Sigmoid colon (tissue), 7 donors: ENCODE measurements at places on chromosomes 4 and X. TPM values are rescaled to one million over a fixed set of nuclear protein-coding genes. Genes with fewer than 3 reads are reported as not detected.

Gene ARHGAP36
- not detected for total RNA-seq

Gene RAB40AL
- 3.0 TPM for total RNA-seq

Gene HELT
- total RNA-seq: not detected

GRCh38 chrX:107684956-107685385 is 56.7 kb downstream of the PRPS1 start:
- H3K27ac ChIP-seq: peak overlapping the region; percentile 69
- H3K4me1 ChIP-seq: no peaks in the 10 kb centered on the region
- no peaks in the 10 kb centered on the region for H3K36me3 ChIP-seq
- no peaks in the 10 kb centered on the region for H3K27me3 ChIP-seq

DNA sequence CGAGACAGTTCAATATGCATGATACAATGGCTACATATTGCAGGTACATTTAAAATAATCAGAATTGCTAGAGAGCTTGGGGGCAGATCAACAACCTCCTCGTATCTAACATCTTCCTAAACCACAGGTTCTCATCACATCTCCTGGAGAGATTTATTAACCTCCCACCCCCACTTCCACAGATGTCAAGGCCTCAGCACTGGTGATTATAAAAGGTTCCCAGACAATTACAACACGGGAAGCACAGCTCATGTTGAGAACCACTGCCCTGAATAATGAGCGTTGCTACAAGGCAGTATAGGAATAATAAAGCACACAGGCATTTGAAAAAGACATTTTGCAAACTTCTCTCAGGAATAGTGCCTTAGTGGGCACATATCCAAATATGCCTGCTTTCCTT is 42.8 kb downstream of the ELOVL6 start:
- no peaks in the 10 kb centered on the region for H3K4me1 ChIP-seq
- H3K4me3 ChIP-seq: no peak overlapping the region
- DNase-seq: no peak
- H3K27ac ChIP-seq: no peak overlapping the region
- no peaks in the 10 kb centered on the region for H3K36me3 ChIP-seq

- no peaks in the 10 kb centered on the region for H3K27me3 ChIP-seq
- H3K36me3 ChIP-seq: peaks cover 43% of the 10 kb centered on the region
- H3K4me1 ChIP-seq: peaks cover 42% of the 10 kb centered on the region
- H3K27ac ChIP-seq: peak overlapping the region; percentile 91
Observed at GRCh38 chr4:2935762-2936743, 27.2 kb downstream of the NOP14 start.

GRCh38 chrX:131225078-131225477 is 64.0 kb downstream of the IGSF1 start:
- no peak for DNase-seq
- H3K27me3 ChIP-seq: no peaks in the 10 kb centered on the region
- no peak overlapping the region for H3K27ac ChIP-seq
- no peaks in the 10 kb centered on the region for H3K4me1 ChIP-seq

- no peak overlapping the region for H3K4me3 ChIP-seq
- no peaks in the 10 kb centered on the region for H3K4me1 ChIP-seq
- DNase-seq: no peak
- H3K36me3 ChIP-seq: no peaks in the 10 kb centered on the region
- no peak overlapping the region for H3K27ac ChIP-seq
Observed at GRCh38 chr4:146033149-146033548, 94.5 kb upstream of the ZNF827 start.
